ENCODE measurements at places on chromosomes 13 and 19. TPM values are rescaled to one million over a fixed set of nuclear protein-coding genes. Genes with fewer than 3 reads are reported as not detected.
A peak's percentile ranks its signal among the peaks of the same experiment; 100 is the strongest.

The ADPRHL1 gene
- 280 TPM for polyA plus RNA-seq

The ZNF221 gene
- 2.9 TPM for polyA plus RNA-seq

The GPC6 gene
- 1.5 TPM for polyA plus RNA-seq

The THAP8 gene
- polyA plus RNA-seq, result 6.6 TPM

The FXYD3 gene
- 5.2 TPM for polyA plus RNA-seq

The CDC42EP5 gene
- polyA plus RNA-seq, result 10.8 TPM

The MCEMP1 gene
- polyA plus RNA-seq, result 0.50 TPM

The IGFLR1 gene
- 4.7 TPM for polyA plus RNA-seq

The ZNF667 gene
- polyA plus RNA-seq, result 3.2 TPM

The FGF21 gene
- polyA plus RNA-seq, result not detected

The ZNF497 gene
- 0.27 TPM for polyA plus RNA-seq

The DHX34 gene
- 5.5 TPM for polyA plus RNA-seq

The F7 gene
- polyA plus RNA-seq, result not detected

The TNNI3 gene
- polyA plus RNA-seq, result 8,501 TPM

- DNase-seq, result no peak
Observed at GRCh38 chr19:33676999-33677665, 55.4 kb downstream of the CHST8 start.

GRCh38 chr19:17677002-17677401 is 11.2 kb downstream of the UNC13A start:
- no peak for DNase-seq

DNA sequence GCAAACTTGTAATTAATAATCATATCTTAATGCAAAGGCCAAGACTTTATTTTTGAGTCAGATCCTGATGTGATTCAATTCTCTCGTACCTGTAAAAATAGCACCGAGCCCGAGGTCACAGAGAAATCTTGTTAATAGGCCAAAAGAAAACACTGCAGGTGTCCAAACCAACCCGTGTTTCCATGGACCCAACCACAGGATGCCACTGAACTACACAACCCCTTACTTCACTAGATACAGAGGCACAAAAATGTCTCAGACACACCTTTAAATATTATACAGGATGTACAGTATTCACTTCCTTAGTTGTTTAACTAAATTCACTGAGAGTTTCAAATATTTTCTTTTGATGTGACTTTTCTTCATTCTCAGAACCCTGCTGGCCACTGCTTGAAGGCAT is 530.9 kb downstream of the MYO16 start:
- no peak for DNase-seq

GRCh38 chr13:106362707-106363106 is 172.8 kb downstream of the EFNB2 start:
- DNase-seq, result no peak

DNA sequence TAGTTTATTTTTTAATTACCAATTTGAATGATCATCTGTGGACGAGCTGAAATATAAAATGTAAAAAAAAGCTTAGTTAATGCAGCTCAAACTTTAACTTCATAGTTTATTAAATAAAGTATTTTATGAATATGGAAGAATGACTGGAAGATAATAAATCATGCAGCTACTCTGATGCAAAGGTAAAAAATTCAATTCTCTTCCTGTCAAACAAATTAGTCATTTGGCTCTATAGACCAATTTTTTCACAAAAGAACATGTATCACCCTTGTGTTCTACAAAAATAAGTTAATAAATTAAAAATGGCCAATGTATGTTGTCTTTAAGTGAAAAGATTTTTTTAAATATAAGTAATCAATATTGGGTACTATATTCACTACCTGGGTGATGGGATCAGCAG is 26.2 kb downstream of the EXOSC8 start:
- no peak for DNase-seq

GRCh38 chr19:13483215-13483614 is 23.1 kb downstream of the CACNA1A start:
- no peak for DNase-seq

DNA sequence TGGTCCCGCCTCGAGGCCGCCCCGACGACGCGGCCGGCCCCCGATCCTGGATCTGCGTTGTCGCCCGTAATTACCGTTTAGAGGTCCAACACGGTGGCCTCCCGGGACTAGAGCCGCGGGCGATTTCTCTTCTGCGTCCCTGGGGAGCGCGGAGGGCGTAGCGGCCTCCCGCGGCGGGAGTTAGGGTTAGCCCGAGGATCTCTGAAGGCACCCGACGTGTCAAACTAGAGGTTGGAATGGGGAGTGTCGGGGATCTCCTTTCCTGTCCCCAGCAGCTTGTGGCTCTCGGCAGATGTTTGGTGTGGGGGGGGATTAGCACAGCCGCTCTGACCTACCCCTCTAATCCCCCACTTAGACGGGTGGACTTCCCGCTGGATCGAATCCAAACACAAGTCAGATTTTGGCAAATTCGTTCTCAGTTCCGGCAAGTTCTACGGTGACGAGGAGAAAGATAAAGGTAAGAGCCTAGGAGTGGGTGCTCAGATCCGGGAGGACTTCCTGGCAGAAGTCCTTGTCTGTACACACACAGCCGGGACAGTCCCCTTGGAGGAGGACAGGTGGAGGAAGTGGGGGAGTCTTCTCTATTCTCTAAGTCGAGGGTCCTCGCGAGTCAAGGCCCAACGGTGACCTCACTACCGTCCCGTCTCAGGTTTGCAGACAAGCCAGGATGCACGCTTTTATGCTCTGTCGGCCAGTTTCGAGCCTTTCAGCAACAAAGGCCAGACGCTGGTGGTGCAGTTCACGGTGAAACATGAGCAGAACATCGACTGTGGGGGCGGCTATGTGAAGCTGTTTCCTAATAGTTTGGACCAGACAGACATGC is 581 bp downstream of the CALR start:
- DNase-seq, result no peak

GRCh38 chr19:55690109-55690768 is 15.2 kb downstream of the EPN1 start:
- peak; percentile 51 for DNase-seq

DNA sequence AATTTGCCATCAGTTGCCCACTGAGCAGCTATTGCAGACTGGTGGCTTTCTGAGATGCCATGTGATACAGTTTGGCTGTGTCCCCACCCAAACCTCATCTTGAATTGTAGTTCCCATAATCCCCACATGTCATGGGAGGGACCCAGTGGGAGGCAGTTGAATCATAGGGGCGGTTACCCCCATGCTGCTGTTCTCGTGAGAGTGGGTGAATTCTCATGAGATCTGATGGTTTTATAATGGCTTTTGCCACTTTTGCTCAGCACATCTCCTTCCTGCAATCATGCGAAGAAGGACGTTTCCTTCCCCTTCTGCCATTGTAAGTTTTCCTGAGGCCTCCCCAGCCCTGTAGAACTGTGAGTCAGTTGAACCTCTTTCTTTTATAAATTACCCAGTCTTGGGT is 34.8 kb upstream of the ANKRD10 start:
- no peak for DNase-seq

- peak; percentile 24 for DNase-seq
Observed at GRCh38 chr19:48543121-48543710, 8.8 kb upstream of the SULT2B1 start.

- peak; percentile 61 for DNase-seq
Observed at GRCh38 chr13:34942732-34943435, 814 bp downstream of the NBEA start.

DNA sequence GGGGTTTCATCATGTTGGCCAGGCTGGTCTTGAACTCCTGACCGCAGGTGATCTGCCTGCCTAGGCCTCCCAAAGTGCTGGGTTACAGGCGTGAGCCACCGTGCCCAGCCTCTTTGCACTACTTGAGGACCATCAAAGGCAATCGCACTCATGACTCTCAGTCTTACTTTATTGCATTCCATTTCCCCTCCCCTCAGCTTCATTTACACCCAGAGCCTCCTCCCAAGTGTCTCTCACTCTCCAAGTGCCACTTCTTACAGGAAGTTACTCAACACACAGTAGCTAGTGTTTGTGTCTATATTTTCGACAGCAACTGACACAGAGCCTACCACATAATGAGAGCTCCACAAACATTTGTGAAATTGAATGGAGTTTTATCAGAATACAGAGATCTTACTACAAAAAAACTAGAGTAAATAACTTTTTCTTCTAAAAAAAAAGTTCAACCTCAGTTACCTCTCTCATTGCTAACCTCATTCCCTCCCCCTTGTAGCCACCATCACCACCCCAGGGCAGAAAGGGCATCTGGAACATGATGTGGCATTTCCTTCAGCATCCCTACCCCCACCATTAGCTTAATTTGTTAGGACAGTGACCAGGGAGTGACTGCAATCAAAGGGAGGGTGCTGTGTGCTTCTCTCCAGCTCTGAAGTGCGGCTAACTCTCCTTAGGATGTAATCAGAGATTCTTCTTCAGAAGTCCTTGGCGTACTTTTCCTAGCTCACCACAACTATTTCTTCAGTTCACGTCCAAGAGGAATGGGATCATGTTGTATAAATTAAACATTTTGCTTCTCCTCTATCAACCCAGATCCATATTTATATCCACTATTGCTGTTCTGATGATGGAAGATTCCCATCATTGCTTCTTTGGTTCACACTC is 17.0 kb upstream of the RUBCNL start:
- no peak for DNase-seq

GRCh38 chr19:53881482-53882390 is at the start of gene PRKCG:
Gene PRKCG, plus strand, starts transcription at chr19:53882197. Its CDS starts 298 bp downstream, at chr19:53882495.
- DNase-seq, result peak; percentile 74

DNA sequence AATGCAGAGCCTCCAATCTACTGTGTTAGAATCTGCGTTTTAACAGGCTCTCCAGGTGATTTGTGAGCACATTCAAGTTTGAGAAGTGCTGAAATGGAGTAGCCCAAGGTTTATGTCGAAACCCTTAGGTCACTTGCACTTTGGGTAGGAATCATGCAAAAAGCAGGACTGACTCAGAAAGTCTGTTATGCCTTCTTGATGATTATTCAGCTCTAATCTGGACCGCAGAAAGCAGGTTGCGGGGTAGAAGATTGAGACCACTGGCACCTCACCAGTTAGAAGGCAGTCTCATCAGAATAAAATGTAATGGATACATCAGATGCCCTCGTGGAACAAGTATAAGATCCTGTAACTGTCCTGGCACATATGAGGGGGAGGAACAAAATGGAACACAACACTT is 326.3 kb downstream of the DCLK1 start:
- no peak for DNase-seq

DNA sequence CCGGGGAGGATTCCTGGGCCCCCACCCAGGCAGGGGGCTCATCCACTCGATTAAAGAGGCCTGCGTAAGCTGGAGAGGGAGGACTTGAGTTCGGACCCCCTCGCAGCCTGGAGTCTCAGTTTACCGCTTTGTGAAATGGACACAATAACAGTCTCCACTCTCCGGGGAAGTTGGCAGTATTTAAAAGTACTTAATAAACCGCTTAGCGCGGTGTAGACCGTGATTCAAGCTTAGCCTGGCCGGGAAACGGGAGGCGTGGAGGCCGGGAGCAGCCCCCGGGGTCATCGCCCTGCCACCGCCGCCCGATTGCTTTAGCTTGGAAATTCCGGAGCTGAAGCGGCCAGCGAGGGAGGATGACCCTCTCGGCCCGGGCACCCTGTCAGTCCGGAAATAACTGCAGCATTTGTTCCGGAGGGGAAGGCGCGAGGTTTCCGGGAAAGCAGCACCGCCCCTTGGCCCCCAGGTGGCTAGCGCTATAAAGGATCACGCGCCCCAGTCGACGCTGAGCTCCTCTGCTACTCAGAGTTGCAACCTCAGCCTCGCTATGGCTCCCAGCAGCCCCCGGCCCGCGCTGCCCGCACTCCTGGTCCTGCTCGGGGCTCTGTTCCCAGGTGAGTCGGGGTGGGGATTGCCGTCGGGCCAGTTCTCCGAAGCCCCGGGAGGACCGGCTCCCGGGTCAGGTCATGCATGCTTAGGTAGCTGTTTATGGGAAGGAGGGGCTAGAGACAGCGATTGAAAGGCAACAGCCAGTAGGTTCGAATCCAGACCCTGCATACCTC is at the start of gene ICAM1:
Gene ICAM1 (plus strand): TSS at position 505 of the 779 bp plus-strand sequence. CDS start 40 bp downstream, at position 545.
- peak; percentile 94 for DNase-seq

DNA sequence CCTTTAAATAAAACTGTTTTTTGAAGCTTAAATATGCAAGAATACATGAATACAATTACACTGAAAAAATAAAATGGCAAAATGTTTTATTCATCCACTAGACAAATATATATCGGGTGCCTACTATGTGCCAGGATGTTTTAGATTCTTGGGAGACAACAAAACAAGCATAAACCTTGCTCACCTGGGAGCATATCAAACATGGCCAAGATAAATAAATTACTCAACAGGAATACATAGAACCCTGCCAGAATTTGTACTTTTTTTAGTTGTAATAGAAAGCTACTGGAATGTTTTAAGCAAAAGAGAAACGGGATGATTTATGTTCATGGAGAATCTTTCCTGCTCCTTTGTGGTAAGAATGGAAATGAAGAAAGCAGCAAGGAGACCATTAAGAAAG is 2358.5 kb upstream of the PCDH20 start:
- DNase-seq, result no peak

DNA sequence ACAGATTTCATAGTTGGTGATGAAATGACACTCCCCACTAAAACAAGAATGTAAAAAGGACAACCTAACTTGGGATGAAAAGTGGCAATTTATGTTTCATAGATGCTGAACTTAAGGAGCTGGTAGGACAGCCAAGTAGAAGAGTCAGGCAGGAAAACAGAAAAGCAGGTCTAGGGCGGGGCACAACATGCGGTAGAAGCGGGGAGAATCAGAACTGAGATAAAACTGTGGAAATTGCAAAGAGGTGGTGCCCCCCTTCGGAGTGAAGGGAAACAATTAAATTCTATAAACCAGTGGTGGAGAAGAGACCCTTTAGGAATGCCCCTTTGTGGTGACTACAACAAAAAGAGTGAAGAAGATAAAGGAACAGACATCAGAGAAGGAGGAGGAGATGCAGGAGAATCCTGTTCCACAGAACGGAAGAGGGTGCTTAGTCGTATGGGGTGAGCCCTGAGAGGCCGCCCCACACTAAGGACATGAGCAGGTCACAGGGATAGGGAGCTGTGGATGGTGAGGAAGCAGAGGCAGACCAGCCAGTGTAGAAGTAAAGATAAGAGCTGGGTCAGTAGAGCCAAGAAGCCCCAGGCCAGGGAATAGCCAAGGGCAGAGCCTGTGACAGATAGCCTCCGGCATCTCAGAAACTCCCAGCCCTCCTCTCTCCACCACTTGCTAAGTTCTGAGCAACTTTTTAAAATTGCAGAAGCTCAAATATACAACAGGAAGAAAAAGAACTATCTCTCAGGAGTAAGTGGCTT is 100.3 kb upstream of the DOCK9 start:
- no peak for DNase-seq

DNA sequence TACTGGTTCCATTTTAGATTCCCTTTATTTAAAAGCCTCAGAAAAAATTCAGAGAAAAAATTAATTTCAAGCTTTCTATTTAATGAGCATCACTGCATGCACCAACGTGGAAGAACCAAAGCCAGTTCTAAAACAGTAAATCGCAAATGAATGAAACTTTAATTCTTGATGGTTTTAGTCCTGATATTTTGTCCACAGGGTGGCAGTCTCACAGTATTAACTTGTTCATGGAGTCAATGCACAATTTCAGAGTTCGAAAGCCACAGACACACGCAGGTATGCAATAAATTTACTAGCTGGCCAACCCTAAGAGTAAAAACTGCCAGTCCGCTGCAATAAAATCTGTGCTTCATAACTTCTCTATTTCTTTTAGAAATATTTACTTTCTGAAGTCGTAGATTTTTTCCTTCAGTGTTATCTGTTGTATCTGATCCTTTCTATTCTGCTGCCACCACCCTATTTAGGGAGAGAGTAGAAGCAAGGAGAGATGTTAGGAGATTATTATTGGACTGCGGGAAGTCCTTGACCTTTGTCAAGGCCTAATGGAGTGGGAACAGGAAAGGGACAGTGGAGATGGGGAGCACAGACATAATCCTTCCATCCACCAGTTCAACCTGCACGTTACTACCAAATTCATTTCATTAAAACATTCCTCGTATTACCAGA is 7.0 kb upstream of the WBP4 start:
- DNase-seq, result no peak
